CD4-positive, alpha-beta T cell treated with Interleukin-6 at 100 ng/mL for 8 hours (primary cell): ENCODE measurements at places on chromosomes 2 and 18.

DNA sequence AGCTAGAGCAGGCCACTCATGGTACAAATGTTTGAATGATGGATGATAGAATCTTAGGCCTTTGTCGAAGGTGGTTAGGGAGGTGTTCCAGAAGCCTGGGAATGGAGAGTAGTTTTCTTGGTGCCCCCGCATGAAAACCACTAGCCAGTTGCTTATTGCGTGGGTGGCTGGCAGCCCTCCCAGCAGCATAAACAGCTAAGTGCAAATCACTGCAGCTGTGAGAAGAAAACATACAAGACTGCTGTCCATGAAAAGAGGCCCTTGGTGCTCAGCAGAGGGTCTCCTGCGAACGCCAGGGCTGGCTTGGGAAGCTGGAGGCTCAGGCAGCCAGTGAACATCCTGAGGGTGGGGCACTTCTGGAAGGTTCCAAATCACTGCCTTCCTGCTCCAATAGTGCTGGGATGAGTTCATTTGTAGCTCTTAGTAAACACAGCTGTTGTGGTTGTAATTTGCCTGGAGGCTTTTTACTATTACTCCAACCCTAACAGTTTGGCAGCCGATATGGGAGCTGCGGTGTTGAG, 118.8 kb downstream of the MGAT5 start:
- no peak for DNase-seq

DNA sequence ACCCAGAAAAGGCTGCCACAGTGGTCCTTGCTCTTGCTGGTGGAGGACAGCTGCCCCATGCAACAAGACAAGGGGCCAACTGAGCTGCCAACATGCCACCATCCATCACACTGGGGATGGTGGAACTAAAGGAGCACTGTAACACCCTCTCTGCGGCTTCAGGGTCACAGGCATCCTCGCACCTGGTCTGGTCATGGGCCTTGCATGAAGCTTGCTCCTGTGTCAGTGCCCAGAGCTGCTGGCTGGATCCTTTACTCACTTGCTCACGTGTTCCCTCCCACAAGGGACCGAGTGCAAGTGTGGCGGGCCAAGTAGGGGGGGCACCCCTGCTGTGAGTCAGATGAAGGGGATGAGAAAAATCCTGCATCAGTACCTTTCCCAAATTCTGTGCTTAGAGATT, 972.3 kb upstream of the DDX18 start:
- DNase-seq = no peak

DNA sequence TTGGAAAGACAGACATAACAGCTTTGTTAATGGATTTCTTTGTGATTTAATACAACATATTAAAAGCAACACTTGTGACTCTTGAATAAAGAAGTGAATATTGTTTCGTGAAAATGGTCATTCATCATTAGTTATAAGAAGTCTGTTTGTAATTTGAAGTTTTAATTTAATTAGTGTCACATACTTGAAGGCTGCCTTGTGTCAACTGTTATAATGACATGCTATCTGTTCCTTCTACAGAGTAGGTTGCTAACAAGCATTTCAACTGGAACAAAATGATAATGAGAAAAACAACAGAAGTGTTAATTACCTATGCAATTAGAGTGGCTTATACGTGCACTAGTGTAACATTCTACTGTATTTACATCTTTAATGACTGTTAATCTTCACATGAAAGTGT, 624.7 kb downstream of the LRP1B start:
- no peak for DNase-seq

- peak; percentile 65 for DNase-seq
Observed at GRCh38 chr18:9971313-9971920, 57.6 kb downstream of the VAPA start.

DNA sequence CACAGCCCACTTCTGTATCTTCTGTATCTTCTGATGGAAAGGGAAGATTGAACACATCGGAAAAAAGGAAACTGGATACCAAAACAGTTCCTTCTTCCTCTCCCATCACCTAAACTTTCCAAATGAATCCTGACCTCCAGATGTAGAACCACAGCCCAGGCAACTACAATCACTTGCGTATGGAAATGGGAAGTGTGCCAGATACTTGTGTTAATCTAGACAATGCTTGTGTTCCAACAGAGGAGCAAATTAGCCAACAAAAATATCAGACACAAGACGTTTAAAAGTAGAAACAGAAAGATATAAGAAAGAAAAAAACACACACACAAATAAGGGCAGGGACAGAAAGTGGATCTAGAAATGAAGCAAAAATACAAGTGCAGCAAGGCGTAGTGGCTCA, 31.4 kb upstream of the DUSP2 start:
- DNase-seq = no peak

GRCh38 chr18:8795586-8796325, 90.4 kb downstream of the MTCL1 start:
- DNase-seq = no peak

- no peak for DNase-seq
Observed at GRCh38 chr2:109234355-109234754, 105.3 kb downstream of the SH3RF3 start.
